ENCODE measurements at places on chromosomes 12 and 14.

- DNase-seq = no peak
These were observed 14.7 kb upstream of the CDH24 start for GRCh38 chr14:23071921-23072539.

- no peak for DNase-seq
These were observed 27.4 kb upstream of the PAPLN start for GRCh38 chr14:73209953-73210352.

DNA sequence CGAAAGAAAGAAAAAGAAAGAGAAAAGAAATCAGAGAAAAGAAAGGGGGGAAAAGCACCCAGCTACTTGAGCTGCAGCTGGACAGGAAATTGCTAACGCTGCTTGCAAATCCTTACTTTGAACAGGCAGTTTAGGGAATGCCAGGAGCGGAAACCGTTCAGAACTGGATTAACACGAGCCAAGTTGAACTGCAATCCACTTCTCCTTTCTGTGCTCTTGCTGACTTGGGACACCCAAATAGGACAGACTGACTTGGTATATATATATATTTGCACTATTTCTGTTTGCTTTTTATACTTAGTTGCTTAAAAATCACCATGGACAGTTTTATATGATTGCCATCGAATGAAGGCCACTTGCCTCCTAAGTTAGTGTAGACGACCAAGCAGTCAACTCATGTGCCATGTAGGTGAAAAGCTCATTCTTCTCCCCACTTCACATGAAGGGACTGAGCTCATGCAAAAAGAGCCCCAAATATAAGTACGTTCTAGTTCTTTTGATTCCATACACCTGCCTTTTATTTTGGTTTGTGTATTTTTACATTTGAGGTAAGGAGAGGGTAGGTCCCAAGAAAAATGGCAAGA is 5.5 kb downstream of the DUSP6 start:
- no peak for DNase-seq

- DNase-seq = no peak
These were observed 52.5 kb upstream of the PPP2R5C start for GRCh38 chr14:101708853-101709532.

Data from ovary (tissue), 10 donors.